ENCODE measurements at places on chromosomes 1 and 21.

DNA sequence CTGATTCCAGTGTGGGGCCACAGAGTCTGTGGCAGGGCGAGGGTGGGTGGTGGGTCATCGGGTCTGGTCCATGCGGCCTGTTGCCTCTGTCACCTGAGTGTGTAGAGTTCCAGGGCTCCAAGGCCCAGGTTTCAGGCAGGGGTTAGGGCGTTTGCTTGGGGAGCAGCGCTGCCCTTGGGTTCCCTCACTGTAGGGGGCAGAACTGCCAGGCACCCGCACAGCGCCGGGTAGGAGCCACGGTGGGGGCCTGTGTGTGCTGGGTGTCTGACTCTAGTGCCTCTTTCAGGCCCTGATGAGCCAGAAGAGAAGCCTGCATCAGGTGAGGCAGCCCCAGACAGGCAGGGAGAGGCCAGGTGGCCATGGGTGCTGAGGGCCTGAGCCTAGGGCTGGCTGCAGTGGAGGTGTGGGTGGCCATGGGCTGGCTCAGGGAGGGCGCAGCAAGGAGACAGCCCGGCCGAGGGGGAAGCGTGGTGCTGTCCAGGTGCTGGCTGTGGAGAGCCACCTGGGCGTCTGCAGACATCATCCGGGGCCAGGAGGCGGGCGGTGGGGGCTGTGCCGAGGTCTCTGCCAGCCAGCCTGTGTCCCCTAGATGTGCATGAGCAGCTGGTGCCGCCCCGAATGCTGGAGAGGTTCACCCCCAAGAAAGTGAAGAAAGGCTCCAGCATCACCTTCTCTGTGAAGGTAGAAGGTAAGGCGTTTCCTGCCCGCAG lies 72.3 kb downstream of the TRIM11 start:
- no peak for DNase-seq

GRCh38 chr1:185398599-185398998 lies 81.6 kb upstream of the IVNS1ABP start:
- DNase-seq: no peak

GRCh38 chr1:95655321-95656020 lies 421.5 kb downstream of the RWDD3 start:
- DNase-seq: no peak

DNA sequence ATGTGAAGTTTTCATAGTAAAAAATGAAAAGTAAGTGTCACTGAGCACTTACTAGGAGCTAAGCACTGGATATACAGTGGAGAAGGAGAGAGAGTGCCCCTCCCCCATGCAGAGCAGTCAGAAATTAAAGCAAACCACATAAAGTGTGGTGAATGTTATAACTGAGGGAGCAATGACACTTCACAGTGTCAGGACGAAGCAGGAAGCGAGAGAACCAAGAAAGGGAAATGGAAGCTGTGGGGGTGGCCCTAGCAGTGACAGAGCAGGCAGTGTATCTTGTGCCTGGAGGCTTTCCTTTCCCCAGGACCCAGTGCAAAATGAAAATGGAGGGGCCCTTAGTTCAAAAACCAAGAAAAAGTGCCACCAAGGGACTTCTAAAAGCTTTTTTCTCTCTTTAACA lies 21.5 kb upstream of the RCAN3 start:
- peak; percentile 76 for DNase-seq

DNA sequence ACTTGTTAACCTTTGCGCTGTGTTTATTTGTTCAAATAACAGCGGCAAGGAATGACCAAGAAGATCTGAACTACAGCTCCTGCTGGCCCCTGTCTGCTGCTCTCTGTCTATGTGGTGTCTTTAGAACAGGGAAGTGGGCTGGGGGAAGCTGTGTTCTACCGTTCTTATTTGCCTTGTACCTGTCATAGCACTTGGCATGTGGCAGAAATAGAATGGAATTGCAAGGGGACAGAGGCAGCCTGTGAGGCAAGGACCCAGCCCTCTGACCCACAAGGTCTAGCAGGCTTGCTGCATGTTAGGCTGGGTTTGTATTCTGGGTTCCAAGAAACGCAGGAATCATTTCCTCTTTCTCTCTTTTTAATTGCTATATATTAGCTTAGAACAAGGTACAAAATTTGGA lies 20.7 kb downstream of the HMGCS2 start:
- DNase-seq: no peak

DNA sequence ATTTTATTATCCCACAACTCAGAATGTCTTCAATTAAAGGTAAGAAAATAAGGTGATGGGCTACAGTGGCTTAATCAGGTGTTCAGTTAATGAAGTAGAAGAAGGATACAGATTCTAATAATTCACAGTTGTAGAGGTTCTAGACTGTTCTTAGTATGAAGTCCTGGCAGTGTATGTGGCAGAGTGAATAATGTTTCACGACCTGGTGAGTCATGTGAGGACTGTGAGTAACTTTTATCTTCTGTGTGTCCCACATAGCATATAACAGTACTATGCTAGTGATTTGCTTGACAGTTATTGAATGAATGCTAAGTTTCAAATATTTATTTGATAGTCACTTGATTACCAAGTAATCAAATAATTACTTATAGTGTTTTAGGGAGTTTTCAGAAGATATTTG lies 20.0 kb downstream of the SLC16A4 start:
- no peak for DNase-seq

GRCh38 chr1:98306517-98307089 lies 354.9 kb upstream of the SNX7 start:
- DNase-seq: no peak

DNA sequence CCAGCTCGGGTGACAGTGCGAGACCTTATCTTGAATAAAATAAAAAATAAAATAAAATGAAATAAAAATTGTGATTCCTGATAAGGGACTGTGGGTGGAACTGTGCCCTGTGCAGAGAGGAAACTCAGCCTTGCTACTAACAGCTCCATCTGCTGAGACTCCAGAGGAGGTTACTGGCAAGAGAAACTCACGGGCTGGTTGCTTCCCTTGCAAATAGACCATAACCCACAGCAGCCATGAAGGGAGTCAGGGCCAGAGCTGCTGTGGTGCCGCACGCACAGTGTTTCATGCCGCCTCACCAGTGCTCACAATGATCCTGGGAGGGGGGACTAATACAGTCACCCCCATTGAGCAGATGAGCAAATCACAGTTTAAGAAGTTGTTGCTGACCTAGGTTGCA lies 13.7 kb downstream of the ZBTB17 start:
- DNase-seq: no peak

DNA sequence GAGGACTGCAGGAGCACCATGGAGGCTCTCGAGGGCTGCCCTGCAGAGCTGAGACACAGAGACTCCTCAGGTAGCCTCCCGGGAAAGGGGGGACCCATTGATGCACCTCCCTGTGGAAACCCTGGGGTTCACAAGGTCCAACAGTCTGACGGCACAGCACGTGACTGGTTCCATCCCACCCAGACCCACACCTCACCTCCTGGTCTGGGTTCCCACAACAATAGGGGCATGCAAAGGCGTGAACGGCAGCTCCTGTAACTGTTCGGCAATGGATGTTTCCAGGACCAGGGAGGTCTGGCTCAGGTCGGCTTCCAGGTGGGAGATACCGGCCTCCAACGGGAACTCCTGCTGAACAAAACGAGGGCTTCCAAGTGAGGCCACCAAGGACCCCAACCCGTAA lies 86.8 kb downstream of the NPHP4 start:
- DNase-seq: no peak

Measured in CD4-positive, alpha-beta T cell treated with Interleukin-17A for 1 hour (primary cell).